Liver (tissue), 10 donors: ENCODE measurements at places on chromosomes 6 and 20. TPM values are rescaled to one million over a fixed set of nuclear protein-coding genes. Genes with fewer than 3 reads are reported as not detected.

DNA sequence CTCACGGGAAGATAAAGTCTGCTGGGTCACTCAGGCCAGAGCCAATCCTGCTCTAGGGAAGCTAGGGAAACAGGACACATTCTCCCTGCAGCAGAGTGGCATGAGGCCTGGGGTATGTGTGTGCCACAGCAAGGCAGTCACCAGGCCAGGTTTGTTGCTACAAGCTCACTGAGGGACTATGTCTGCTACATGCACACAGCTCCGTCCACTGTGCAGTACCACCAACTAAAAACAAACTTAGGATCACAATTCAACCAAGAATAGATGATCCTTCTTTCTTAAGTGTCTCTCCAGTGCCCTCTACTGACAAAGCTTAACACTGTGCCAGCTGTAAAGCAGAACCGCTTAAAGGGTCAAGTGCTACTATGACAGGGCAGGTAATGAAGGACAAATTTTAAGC is 192.5 kb downstream of the PTPRK start:
- DNase-seq, result no peak

DNA sequence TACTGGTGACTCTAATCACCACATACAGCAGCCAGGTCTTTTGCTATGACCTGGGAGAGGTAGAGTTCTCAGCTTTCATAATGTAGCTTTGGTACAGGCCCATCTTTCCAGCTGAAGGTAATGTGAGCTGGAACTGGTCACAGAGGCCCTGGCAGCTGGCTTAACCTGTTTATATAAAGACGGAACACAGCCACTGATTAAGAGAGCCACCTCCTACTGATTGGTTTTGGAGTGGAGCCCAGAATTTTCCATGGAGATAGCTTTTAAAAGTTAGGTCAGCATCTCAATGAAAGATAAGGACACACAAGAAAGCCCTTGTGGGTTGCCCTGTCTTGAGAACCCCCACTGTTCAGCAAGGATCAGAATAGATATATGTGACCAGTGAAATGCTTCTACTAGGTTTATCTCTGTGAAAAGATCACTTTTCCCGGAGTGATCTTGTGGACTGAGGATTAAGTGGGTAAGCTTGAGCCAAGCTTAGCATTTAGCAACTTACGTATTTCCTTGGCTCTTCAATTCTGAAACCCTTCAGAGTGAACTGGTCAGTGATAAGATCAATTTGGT is 213.7 kb upstream of the CITED2 start:
- no peak for DNase-seq

DNA sequence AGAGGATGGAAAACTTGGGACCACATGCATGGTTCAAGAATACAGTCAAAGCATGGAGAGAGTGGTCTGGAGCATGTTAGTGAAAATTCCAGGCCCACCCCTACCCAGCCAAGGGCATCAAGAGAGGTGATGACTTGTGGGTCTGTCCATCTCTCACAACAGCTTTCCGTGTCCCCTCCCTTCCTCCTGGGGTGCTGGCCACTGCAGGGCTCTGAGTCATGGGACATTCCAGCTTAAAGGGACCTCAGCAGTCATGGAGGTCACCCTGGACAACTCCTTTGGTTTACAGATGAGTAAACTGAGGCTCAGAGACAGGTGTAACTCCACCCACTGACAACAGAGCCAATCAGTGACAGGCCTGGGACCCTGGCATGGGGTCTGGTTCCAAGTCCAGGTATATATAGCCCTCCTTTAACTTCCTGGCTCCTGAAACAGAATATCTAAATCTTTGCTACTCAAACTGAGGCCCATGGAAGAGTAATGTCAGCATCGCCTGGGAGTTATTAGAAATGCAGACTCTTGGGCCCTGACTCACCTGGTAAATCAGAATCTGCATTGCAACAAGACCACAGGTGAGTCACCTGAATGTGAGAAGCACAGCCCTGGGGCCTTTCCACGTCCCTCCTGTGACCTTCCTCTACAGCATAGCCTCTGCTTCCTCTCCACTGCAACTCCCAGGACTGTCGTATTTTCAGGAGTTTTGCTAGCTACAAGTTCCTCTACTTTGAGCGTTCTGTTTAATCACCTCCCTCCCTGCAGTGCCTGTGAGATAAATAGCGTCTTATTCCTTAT is 170.2 kb downstream of the ZDHHC14 start:
- no peak for DNase-seq

DNA sequence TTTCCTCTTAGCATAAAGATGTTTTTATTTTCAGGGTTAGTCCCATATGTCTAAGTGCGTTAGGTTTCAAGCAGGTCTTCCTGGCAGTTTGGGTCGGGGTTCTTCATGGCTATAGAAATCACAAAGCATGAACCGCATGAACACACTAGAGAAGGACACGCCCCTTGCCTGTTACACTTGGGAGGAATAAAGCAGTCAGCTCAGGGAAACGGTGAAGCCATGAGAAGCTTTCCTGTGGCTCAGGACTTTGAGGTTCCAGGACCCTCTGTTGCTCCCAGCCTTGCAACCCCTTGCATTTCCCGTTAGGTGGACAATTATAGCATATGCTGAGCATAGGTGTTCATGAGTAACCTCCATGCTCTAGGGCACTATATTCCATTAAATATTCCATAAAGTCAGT is 96.7 kb downstream of the SYCP2 start:
- DNase-seq, result no peak

DNA sequence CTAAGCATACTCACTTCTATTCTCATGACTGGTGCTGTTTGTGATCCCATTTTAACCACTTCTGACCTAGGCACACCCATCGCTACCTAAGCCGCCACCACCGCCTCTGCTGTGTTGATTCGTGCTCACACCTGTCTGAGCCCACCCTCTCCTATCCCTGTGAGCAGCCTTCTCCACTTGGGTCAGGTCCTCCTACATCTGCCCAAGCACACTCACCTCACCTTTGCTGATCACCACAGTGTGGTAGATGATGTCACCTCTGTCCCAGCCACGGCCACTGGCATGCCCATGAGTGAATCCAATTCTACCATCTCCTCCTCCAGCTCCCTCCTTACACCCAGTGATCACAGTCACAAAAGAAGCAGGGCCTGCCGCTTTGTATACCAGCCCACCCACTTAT is 20.8 kb downstream of the MUC22 start:
- no peak for DNase-seq

Gene C4A
- total RNA-seq, result 410 TPM

GRCh38 chr6:38498085-38498484 is 141.6 kb downstream of the BTBD9 start:
- DNase-seq, result no peak

DNA sequence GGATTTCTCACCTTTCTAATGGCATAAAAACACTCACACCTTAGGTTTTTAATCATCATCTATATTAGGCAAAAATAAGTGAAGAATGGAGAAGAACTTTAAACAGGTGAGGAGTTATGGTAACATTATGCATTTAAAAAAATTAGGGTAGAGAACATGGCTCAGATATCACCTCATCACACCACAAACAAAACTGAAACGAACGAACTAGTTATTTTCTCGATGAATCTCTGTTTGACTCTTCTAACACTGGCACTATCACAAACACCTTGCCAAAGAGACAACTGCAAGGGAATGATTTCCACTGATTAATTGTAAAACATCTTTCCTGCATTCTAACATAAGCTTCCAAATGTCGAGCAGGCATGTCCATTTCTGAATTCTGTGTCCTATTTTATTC is 286.1 kb upstream of the GJE1 start:
- no peak for DNase-seq

DNA sequence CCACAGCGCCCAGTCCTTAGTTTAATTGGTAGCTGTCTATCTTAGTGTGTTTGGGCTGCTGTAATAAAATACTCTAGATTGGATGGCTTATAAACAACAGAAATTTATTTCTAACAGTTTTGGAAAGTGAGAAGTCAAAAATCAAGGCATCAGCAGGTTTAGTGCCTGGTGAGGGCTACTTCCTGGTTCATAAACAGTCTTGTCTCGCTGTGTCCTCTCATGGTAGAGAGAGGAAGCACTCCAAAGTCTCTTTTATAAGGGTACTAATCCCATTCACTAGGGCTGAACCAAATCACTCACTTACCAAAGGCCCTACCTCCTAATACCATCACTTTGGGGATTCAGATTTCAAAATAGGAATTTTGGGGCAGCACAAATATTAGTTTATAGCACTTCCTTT is 336.9 kb upstream of the RSPO3 start:
- no peak for DNase-seq

Gene RGS17
- 0.09 TPM for total RNA-seq
